ENCODE measurements at places on chromosomes 3 and 15. TPM values are rescaled to one million over a fixed set of nuclear protein-coding genes. Genes with fewer than 3 reads are reported as not detected.
A peak's percentile ranks its signal among the peaks of the same experiment; 100 is the strongest.

DNA sequence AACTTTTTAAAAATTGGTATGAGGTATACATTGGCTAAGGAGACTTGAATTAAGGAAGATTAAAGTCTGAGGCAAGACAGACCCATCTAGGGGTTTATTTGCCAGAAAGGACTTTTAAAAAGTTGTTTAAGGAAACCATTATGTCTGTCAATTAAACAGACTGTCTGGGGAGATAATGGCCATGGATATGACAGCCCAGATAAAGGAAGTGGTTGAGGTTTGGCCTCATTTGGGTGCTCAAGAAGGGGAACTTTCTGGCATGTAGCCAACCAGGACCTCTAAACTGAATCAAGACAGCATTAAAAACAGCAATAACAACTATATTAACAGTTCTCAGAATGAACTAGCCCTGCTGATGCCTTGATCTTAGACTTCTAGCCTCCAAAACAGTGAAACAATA lies 9.9 kb upstream of the CD200R1L start:
- DNase-seq, result no peak

DNA sequence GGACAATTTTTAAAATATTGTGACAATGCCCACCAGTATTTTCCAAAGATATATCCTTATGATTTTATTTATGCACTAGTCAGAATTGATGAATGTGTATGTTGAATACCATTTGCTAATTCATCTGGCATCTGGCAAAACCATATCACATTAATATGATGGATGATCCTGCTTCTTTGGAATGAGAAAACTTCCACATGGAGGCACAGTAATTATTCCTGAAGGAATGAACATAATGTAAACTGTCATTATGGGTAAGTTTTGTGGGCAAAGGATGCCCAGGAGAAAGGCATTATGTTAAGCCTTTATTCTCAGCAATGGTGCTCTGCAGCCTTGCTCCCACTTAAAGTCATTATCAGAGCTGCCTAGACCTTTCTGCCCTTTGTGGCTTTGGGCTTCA lies 113.0 kb upstream of the MME start:
- no peak for DNase-seq

GRCh38 chr15:101451266-101451799 lies 38.2 kb downstream of the PCSK6 start:
- DNase-seq, result peak; percentile 86

GRCh38 chr15:76116138-76116885 lies 56.5 kb downstream of the TMEM266 start:
- DNase-seq, result no peak

DNA sequence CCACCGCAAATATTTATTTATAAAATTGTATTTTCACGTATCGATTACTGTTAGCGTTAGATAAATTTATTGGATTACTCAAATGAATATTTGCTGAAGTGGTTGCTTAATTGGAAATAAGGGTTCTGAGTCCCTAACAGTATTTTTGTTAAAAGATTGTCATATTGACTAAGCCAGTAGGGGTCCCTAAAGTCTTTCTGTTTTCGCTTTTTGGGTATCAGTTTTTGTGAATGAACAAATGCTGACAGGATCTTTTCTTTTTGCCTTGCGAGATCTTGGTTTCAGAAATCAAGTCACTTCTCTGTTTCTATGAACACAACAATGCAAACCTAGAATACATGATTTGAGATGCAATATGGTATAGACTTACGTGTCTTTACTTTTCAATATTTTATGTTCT lies 7.1 kb downstream of the RAD51 start:
- DNase-seq, result no peak

- no peak for DNase-seq
These were observed 29.6 kb downstream of the GSK3B start for GRCh38 chr3:120064641-120065040.

GRCh38 chr15:62777671-62778070 lies 264.9 kb upstream of the TPM1 start:
- DNase-seq, result no peak

GRCh38 chr15:69400850-69401249 lies 13.3 kb upstream of the KIF23 start:
- DNase-seq, result no peak

DNA sequence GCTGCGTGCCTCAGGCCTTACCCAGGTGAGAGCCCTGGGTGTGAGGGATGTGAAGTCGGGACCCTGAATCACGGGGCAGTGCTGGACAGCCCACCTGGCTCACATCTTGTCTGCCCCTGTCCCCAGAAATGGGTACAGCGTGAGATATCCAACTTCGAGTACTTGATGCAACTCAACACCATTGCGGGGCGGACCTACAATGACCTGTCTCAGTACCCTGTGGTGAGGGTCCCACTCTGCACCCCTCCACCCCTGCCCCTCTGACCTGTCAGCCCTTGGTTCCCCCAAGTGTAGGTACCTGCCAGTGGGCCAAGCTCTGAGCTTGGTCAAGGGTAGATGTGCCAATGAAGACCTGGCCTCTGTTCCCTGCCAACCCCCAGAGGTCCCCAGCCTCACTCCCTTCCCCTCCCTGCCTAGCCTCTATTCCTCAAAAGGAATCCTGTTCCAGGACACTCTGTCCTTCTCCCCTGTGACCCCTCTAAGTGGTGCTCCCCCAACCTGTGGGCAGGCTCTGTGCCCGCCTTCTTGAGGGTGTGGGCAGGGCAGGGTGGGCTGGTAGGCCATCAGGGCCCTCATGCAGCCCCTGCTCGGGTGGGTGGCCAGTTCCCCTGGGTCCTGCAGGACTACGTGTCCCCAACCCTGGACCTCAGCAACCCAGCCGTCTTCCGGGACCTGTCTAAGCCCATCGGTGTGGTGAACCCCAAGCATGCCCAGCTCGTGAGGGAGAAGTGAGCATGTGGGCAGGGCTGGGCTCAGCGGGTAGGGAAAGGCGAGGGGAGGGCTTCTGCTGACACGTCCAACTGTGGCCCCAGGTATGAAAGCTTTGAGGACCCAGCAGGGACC lies 25.1 kb downstream of the NBEAL2 start:
- no peak for DNase-seq

DNA sequence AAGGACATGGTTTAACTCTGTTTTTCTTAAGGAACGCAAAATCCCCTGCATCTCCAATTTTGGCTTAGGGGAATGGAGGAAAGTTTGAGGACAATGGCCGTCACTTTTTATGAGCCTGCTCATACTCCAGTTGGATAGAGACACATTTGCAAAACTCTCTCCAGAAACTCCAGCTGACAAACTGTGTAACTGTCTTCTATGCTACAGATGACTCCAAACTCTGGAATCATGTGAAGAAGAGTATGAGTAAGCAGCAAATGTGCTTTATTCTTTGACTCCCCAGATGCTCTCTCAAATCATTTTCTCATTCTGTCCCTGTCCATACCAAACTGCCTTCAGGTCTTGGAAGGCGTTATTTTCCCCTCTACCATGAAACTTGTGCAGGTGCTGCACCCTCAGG lies 226.5 kb upstream of the GPR149 start:
- no peak for DNase-seq

GRCh38 chr3:70383360-70383831 lies 71.0 kb upstream of the MDFIC2 start:
- no peak for DNase-seq

GRCh38 chr3:62843508-62843907 lies 31.7 kb downstream of the CADPS start:
- no peak for DNase-seq

DNA sequence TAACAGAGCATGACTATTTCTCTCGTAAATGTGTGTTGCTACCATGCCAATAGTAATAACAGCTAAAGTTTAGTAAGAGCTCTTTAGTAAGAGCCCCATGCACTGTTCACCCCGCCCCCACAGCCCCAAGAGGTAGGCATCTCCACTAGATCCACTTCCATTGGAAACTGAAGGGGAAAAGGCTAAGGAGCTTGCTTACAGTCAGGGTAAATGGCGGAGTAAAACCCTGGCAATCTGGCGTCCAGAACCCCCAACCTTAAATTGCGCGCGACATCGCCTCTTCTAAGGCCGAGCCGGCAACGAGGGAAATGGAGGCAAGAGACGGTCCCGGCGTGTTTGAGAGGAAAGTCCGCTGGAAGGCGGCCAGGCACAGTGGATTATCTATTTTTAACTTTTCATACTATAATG lies 654 bp upstream of the C3orf38 start:
- peak; percentile 74 for DNase-seq

DNA sequence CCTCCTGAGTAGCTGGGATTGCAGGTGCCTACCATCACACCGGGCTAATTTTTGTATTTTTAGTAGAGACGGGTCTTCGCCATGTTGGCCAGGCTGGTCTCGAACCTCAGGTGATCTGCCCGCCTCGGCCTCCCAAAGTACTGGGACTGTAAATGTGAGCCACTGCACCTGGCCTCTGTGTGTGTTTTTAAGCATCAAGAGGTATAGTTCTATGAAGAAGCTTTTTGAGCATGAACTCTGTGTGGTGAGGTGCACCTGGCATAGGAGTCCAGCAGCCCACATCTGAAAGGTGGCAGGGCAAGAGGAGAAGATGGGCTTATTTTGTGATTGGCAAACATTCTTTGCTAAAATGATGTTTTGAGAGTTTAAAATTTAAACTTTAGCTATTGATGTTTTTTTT lies 118.0 kb downstream of the DGKG start:
- DNase-seq, result no peak

GRCh38 chr15:65862682-65863081 lies 6.6 kb upstream of the RAB11A start:
- no peak for DNase-seq

DNA sequence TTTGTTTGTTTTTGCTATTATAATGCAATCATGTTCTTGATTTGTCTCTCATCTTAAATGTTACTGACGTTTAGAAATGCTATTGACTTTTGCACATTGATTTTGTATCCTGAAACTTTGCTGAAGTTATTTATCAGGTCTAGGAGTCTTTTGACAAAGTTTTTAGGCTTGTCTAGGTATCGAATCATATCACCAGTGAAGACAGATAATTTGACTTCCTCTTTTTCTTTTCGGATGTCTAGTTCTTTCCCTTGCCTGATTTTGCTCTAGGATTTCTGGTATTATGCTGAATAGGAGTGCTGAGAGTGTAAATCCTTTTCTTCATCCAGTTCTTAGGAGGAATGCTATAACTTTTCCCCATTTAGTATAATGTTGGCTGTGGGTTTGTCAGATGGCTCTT lies 719.7 kb upstream of the BCHE start:
- DNase-seq, result no peak

DNA sequence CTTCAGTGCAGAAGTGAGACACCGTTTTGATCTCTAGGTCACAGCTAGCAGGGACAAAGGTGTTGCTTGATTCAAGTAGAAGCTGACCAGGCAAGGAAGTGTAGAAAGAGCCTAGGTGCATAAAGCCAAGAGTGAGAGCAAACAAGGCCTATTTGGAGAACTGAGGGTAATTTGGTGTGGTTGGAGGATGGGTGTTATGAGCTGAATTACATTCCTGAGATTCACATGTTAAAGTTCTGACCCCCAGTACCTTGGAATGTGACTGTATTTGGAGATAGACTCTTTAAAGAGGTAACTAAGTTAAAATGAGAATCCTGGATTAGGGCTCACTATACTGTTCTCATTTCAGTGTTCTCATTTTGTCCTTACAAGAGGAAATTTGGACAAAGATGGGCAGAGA lies 191.3 kb downstream of the ZMAT3 start:
- no peak for DNase-seq

DNA sequence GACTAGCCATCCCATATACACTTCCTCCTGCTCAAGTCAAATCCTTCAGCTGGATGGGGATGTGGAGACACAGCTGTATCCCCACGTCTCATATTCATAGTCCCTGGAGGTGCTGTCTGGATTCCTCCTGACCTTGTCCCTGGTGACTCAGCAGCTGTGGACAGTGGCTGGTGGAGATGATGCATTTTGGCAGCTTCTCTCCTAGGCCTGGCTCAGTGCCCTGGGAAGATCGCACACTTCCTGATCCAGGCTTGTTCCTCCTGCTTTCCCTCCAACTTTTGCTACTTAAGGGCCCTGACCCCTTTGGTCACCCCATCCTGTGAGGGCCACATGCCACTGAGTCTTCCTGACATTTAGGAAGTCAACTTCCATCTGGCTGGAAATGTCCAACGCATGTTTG lies 44.4 kb downstream of the ADAMTSL3 start:
- DNase-seq, result peak; percentile 87

DNA sequence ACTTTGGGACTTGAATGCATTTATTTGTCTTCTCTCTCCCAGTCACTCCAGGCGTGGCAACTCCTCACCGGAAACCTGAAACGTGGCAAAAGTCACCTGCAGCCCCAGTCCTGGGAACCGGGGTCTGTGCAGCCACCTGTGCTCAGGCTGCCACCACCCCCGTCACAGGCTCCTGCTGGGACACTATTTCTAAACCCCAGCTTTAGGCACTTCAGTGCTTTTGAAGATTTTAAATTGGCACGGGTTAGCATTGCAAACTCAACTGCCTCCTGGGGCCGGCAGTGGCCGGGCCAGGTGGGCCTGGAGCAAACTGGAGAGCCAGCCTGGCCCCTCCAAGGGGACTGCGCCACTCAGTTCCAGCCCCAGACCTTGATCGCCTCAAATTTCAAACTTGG lies 146.7 kb upstream of the IQSEC1 start:
- DNase-seq, result no peak

DNA sequence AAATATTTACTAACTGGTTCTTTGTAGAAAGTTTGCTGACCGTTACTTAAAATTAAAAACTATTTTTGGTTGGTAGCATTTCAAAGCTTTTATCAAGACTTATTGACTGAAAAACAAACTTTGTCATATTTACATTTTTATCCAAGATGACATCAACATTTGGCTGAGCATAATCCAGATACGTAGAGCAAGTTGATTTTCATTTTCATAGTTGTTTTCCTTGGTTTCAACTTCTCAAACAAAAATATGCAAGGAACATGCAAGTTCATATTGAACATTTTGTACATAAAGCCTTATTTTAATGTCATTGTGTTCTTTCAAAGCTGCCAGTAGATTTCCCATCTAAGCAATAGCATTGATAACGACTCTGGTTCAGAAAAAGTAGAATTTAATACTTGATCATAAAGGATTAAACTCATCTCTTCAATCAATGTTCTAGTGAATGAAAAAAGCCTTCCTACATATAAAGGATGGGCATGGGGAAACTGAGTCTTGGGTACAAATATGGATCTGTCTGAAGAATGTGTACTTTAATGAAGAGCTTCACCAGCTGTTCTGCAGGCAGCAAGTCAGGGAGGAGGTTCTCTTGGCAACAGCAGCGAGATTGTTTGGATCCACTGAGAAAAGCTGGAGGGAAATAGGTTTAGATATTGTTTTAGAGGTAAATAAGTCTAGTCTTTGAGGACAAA lies 5.6 kb downstream of the RAB8B start:
- DNase-seq, result no peak

NUTM1 gene
- total RNA-seq, result not detected

STAC gene
- 2.7 TPM for total RNA-seq

SLC6A1 gene
- total RNA-seq, result 1.2 TPM

SUCNR1 gene
- 1.3 TPM for total RNA-seq

PLSCR2 gene
- not detected for total RNA-seq

GRK7 gene
- not detected for total RNA-seq

GOLGA8K gene
- 1.2 TPM for total RNA-seq

BCL6 gene
- total RNA-seq, result 87.7 TPM

DOCK3 gene
- 0.60 TPM for total RNA-seq

OR5K2 gene
- not detected for total RNA-seq

TEX9 gene
- 2.4 TPM for total RNA-seq

FILIP1L gene
- total RNA-seq, result 370 TPM

SCAMP5 gene
- 2.9 TPM for total RNA-seq
